Ammon's horn (tissue), 1 donor: ENCODE measurements at places on chromosomes 2 and 18.

- DNase-seq = no peak
These were observed 737 bp upstream of the RNF181 start for GRCh38 chr2:85594715-85595300.

DNA sequence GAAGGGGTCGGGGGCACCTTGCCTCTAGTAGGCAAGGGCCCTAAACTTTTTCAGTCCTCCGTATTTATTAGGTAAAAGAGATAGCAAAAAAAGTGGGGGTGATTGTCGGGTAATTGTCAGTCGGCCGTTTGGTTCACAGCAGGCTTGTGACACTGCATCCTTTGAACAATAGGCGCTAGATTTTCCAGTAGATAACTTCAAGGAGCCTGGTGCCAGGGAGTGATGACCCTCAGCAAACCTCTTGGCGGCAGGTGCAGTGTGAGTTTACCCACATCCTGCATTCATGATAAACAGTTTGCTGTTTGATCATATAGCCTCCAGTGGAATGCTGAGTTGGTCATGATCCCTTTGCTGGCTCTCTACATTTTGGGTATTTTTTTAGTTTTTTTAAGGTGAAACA, 22.9 kb downstream of the SERPINB8 start:
- DNase-seq = no peak

- no peak for DNase-seq
These were observed 136.1 kb upstream of the CHAC2 start for GRCh38 chr2:53631313-53632125.

DNA sequence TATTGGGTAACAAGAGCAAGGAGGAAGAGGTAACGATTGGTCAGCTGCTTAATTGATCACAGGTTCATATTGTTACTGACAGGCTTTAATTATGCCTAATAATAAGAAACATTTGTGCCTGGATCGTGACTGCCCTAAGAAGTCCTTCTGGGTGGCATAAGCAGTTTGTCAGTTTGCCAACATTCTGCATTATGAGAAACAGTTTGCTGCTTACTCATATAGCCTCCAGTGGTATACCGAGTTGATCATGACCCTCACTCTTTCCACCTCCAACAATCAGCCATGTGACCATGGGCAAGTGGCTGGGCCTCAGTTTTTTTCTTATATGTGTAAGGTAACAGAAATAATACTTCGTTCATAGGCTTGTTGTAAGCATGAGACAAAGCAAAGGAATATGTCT, 96.6 kb upstream of the CABLES1 start:
- no peak for DNase-seq

DNA sequence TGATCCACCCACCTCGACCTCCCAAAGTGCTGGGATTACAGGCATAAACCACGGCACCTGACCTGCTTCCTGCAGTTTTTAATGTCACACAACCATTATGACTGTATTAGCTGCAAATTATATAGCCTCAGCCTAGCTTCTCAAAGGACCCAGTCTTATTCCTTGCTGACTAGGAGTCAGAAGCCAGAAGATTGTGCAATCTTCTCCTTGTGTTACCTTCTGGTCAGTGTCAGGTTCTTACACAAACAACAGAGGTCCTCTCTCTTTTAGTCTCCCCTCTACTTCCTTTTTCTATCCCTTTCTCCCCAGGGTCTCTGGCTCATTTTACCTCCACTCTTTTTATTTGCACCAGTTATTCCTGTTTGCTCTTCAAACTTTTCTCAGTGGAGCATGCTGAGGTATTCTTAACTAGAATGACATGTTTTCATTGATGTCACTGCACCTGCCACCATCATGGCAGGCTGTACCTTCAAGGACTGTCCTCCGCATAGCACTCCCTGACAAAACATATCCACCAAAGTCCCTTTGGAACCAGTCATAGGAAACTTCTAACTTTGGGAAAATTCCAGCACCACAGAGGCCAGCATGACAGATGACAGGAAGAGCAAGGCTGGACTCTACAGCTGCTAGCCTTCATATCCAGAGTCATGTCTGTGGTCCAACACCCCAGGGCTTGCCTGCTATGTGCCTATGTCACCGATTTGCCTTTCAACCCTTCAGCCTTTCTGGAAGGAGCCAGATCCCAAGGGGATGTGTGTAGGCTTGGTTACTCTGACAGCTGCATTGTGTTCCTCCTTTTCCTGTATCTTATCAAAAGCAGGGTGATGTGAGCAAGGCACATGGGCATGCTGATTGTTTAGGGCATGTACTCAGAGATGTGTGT, 45.2 kb upstream of the EPC2 start:
- DNase-seq = no peak

- DNase-seq = no peak
These were observed 94.3 kb downstream of the SEPTIN10 start for GRCh38 chr2:109519513-109519912.

DNA sequence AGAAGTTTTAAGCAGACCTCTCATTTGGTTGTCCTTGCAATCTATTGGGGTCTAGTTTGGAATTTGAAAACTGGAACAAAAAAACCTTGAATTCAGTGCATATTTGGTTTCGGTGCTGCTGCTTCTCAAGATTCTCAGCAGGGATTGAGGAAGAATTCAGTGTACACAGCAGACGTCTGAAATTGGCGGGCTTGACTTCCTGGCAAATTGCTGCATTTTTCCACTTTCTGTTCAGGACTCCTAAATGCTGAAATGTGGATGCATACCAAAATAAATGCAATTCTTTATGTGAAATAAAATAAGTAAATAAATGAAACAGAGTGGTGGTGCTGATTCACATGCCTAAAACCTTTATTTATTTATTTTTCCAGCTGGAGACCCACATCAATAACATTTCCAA, 332.4 kb upstream of the KYNU start:
- no peak for DNase-seq

DNA sequence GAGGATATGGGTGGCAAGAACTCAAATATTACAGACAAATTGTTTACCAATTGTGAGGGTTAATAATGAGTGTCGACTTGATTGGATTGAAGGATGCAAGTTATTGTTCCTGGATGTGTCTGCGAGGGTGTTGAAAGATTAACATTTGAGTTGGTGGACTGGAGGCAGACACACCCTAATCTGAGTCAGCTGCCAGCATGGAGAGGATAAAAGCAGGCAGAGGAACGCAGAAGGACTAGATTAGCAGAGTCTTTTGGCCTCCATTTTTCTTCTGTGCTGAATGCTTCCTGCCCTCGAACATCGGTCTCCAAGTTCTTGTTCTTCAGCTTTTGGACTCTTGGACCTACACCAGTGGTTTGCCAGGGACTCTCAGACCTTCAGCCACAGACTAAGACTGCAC, 1503.7 kb downstream of the LRP1B start:
- no peak for DNase-seq

DNA sequence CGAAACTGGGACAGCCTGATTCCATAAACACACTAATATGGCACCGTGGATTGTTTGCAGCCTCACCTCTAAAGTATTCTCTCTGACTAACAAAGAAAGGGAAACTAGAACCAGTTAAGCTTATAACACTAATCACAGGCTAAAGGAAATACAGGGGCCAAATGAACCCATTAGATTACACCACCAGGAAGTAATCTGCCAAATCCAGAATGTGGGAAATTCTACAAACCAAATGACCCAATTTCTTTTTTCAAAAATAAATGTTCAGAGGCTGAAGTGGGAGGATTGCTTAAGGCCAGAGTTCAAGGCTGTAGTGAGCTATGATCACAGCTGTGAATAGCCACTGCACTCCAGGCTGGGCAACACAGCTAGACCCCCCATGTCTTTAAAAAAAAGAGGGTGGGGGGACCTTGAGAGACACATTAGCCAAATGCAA, 1.5 kb upstream of the MPPE1 start:
- DNase-seq = no peak

DNA sequence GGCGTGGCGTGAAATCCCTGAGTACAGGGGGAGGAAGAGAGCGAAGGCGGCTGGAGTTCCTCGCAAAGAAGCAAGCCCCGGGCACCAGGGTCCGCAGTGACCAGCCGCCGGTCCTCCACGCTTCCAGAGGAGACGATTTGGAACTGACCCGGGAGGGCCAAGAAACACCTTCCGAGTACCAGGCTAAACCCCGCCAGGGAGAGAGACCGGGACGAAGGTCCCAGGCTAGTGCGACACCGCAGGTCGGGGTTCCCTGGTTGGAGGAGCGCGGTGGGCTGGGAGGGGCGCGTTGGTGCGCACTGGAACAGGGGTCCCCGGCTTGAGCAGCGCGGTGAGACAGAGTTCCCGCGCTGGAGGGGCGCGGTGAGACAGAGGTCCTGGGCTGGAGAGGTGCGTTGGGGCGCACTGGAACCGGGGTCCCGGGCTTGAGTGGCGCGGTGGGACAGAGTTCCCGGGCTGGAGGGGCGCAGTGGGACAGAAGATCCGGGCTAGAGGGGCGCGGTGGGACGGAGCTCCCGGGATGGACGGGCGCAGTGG, 901 bp downstream of the WDFY1 start:
- peak; percentile 31 for DNase-seq

GRCh38 chr2:60834270-60834717, 47.1 kb upstream of the REL start:
- DNase-seq = no peak

GRCh38 chr2:19797871-19798270, 103.9 kb downstream of the TTC32 start:
- no peak for DNase-seq

GRCh38 chr2:23505984-23506380, 121.0 kb downstream of the KLHL29 start:
- no peak for DNase-seq

DNA sequence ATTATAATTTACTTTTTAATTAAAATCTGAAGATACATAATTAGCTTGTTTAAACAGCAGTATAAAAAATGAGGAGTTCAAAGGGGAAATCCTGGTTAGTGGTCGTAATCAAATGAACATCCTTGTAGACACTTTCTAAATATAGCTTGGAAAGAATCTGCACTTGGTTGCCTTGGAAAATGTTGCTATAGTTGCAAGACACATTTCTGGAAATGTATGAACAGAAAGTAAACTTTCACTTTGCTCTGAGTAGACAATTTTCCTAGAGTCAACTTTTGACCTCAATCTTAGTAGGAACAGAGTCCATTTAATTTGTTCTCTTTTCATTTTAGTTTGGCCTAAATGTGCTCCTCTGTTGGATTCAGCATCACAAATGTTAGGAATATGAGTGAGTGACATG, 38.3 kb downstream of the GCA start:
- no peak for DNase-seq

DNA sequence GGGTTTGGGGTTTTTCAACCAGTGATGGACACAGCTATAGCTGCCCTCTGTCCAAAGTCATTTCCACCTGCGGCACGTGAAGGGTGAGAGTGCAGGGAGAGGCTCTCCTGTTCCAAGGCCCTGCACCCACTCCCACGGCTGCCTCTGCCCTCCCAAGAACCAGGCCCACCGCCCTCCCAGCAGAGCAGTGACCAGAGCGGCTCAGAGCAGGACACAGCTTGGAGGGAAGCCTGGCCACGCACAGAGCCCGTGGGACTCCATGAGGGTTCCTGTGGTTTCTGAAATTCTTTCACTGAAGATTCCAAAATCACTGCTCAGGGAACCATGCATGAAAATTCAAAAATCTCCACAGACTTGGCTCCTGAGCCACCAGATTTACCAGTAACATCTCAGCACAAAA, 67.3 kb upstream of the SALL3 start:
- DNase-seq = no peak

GRCh38 chr2:203719456-203720410, 13.3 kb downstream of the CD28 start:
- DNase-seq = no peak

DNA sequence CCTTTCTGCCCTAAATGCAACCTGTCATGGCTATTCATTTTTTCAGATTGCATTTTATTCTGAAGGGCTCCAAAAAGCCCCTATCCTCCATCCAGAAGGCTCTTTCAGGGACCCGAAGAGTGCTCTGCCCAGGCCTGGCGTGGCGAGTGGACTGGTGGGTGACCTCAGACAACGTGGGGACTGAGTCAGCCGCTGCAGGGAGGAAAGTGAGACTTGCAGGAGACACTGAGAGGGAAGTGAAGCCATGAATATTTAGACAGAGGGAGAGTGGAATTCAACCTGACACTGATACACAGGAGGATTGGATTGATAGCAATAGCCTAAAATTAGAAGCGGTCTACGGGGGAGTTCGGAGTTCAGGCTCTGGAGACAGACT, 63.6 kb upstream of the SIX2 start:
- DNase-seq = no peak

DNA sequence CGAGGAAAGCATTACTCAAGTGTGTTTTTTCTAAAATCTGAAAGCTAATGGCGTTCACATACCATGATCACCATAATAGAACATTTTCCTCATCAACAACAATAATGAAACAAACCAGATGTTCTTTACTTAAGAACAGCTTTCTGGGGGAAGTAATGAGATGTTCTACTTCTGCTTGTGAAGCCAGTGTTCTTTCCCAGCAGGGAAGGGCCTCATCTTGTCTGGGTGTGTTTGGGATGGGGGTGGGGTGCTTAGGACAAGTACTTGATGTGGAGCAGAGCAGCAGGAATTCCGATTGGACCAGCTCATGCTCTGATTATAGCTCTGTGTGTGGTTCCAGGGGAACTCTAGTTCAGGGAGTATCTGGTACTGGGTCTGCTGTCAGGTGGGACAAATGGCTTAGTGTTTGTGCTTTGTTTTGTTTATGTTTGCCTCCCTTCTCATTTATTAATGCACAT, 163.0 kb upstream of the NOSTRIN start:
- no peak for DNase-seq

GRCh38 chr2:135905679-135906078, 29.4 kb upstream of the MCM6 start:
- no peak for DNase-seq

DNA sequence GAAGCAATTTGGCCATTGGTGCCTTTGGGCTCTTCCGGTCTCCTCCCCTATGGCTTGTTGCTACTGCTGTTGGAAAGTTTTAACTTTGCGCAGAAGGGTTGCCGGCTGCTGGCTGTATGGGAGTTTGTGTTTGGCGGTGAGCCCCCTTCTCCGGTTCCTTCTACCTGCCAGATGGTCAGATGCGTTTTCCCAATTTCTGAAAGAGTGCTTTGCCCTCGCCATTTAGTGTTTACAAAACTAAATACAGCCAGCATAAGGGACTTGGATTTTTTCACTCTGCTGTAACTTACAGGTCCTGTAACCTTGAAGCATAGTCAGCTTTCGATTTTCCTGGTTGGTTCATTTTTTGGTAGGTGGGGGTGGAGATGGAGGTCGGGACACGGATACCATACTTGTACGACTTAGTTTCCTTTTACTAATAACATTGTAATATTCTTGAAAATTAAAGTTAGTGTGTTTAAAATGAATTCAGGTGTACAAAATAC, 604 bp downstream of the COQ10B start:
- no peak for DNase-seq
